ENCODE measurements at places on chromosomes 16 and 17.

DNA sequence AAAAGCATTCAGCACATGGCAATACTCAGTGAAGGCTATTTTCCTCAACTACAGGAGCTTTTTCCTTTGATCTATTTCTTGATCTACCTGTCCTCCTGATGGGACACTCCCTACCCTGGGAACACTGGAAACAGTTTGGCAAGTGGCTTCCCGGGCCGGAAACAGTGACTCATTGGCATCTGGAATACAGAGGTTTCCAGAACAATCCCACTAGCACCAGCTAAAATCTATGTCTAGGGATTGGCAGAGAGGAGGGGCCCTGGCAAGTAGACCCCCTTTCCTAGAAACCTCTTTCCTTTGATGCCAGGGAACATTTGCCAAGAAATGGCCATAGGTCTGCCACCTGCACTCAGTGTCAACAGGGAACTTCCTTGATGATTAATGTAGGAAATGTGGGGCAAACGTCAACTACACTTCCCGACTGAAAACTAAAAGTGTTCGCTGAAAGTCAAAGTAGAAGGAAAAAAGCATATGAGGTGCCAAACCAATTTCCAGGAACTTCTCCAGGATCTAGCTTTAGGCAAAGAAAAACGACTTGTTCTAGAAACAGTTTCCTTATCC is 30.4 kb upstream of the FBXW10B start:
- DNase-seq = no peak

GRCh38 chr16:4350365-4350786 is 745 bp downstream of the PAM16 start:
- no peak for DNase-seq

GRCh38 chr16:23048164-23048563 is 101.1 kb downstream of the USP31 start:
- no peak for DNase-seq

DNA sequence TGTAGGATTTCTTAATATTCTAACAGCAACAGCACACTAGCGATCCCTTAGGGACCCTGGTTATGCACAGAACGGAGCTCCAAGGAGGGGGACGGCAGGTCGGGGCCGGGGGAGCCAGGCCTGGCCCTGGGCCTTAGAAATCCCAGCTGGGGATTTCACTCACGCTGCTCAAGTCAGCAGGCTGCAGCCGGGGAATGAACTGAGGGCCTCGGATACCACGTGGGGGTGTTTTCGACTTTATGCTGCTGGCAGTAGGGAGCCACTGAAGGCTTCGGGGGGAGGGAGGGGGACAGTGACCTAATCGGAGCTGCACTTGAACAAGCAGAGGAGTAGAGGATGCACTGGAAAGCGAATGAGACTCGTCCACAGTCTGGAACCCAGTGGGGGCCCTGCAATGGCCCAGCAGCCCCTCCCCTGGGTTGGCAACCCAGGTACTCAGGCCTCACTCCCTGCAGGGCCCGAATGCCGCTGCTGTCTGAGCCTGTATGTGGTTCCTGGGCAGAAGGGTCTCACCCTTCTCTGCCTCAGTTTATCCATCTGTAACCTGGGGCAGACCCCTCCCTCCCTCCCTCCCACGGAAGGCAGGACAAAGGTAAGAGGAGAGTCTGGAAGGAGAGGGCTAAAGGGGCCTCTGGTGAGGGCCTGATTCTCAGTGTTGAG is 53.7 kb downstream of the RPH3AL start:
- no peak for DNase-seq

GRCh38 chr16:85173981-85174751 is 61.9 kb upstream of the CIBAR2 start:
- DNase-seq = no peak

DNA sequence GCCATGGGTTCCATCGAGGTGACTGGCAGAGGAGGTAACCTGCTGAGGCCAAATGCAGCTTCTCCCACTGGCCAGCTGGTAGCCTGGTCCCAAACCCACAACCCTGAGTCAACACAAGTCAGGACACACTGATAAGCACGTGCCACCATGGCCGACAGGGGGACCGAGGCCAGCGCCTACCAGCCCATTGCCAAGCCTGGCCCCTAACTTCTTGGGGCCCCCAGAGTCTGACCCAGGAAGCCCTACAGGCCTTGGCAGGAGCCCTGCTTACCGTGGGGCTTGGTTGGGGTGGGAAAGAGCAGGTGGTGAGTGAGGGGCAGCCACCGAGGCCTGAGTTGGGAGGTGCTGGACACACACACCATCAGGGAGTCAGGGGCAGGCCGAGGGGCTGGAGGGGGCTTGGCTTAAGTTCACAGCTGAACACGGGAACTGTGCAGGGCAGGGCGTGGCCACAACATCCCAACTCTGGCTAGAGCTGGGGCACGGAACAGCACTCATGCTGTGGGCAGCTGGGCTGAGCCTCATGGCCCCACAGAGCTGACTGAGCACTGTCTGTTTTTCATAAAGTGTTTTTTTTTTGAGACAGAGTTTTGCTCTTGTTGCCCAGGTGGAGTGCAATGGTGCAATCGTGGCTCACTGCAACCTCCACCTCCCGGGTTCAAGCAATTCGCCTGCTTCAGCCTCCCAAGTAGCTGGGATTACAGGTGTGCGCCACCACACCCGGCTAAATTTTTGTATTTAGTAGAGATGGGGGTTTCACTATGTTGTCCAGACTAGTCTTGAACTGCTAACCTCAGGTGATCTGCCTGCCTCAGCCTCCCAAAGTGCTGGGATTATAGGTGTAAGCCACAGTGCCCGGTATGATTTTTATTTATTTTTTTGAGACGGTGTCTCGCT is 5.5 kb downstream of the MRPL28 start:
- DNase-seq = no peak

DNA sequence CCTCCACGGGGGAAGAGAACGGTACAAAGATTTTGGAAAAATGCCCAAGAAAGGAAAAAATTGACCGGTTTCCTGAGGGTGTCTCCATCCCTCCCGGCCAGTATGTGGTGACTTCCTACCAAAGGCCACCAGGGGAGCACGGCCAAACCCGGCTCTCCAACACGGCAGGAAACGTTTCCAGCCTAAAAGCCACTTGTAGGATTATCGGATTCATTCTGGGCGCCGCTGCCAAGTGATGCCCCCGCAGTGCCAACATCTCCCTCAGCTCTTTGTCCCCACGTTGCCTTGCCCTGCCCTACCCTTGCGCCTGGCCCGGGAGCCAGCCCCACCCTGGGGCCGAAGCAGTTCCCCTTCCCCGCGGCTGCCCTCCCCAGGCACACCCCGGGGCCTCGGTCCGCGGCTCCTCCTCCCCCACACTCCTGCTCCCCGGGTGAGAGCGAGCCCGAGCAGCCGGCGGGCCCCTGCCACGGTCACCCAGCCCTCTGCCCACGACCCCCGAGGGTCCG is 688 bp downstream of the CRK start:
- DNase-seq = peak; percentile 21
